ENCODE measurements at places on chromosomes 5 and 9. TPM values are rescaled to one million over a fixed set of nuclear protein-coding genes. Genes with fewer than 3 reads are reported as not detected.

TMEFF1 gene
- 10.5 TPM for total RNA-seq

SPINK4 gene
- total RNA-seq: not detected

C5orf52 gene
- not detected for total RNA-seq

MELK gene
- total RNA-seq: 12.9 TPM

DAB2 gene
- total RNA-seq: 94.8 TPM

CD72 gene
- total RNA-seq: under 0.01 TPM

C9orf40 gene
- total RNA-seq: 1.7 TPM

CHSY3 gene
- total RNA-seq: 3.4 TPM

Data from lung microvascular endothelial cell (primary cell).